ENCODE measurements at places on chromosomes 3 and 15. TPM values are rescaled to one million over a fixed set of nuclear protein-coding genes. Genes with fewer than 3 reads are reported as not detected.
A peak's percentile ranks its signal among the peaks of the same experiment; 100 is the strongest.

DNA sequence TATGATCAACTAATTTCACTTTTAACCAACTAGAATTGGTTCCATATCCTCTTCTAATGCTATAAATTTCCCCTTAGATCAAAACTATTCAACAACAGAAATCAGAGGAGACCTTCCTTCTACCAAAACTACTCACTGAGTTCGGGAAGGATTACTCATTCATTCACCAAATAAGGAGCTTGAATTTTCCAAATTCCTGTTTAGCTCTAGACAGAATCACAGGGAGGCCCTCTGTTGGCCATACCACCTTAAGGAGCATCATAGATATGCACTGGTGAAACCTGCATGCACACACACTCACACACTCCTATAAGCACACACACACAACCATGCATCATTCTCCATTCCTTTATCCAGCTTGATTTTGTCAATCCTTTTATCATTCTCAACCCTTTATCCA, 49.0 kb downstream of the SUCLG2 start:
- DNase-seq: peak; percentile 86

- DNase-seq: no peak
Measured at GRCh38 chr15:90241343-90242192, 7.6 kb downstream of the GDPGP1 start.

- no peak for DNase-seq
Measured at GRCh38 chr3:190414297-190414696, 26.3 kb downstream of the CLDN16 start.

GRCh38 chr3:145177828-145178227, 983.2 kb downstream of the PLOD2 start:
- no peak for DNase-seq

DNA sequence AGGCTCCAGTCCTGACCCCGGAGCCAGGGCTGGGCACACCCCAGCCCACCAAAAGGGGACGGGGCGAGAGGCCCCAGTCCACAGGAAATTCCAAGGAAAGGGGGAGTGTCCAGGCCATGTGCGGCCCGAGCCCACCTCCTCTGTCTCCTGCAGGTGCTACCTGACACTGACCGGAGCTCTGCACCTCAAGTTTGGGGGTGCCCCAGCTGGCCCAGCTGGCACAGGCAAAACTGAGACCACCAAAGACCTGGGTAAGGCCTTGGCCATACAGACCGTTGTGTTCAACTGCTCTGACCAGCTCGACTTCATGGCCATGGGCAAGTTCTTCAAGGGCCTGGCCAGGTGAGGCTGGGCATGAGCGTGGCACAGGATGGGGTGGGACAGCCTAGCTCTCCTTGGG, 44.9 kb downstream of the DNAH1 start:
- no peak for DNase-seq

The MFAP1 gene
- 33.1 TPM for polyA plus RNA-seq

The SEMA3F gene
- polyA plus RNA-seq: 0.54 TPM

GRCh38 chr3:7847021-7847420, 654.6 kb upstream of the LMCD1 start:
- DNase-seq: no peak

- DNase-seq: no peak
Measured at GRCh38 chr3:177080122-177080521, 117.2 kb downstream of the TBL1XR1 start.

The CALML4 gene
- polyA plus RNA-seq: 0.54 TPM

- DNase-seq: no peak
Measured at GRCh38 chr15:41241221-41241964, 10.3 kb downstream of the CHP1 start.

DNA sequence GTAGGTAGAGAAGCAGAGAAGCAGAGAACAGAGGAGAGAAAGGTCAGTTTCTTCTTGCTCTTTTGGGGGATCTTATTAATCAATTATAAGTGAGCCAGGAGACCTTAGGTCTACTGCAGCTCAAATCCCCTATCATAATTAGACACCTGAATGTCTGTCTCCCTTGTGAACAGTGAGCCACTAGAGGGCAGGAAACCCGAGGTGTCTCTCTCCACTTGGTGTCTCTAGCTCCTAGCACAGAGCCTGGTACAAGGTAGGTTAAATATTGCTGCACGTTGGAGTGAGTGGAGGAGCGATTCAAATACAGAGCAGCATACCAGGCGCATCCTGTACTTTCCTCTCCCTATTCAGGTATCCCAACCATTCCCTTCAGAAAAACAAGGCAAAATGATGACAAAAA, 2.0 kb upstream of the ST8SIA2 start:
- peak; percentile 44 for DNase-seq

DNA sequence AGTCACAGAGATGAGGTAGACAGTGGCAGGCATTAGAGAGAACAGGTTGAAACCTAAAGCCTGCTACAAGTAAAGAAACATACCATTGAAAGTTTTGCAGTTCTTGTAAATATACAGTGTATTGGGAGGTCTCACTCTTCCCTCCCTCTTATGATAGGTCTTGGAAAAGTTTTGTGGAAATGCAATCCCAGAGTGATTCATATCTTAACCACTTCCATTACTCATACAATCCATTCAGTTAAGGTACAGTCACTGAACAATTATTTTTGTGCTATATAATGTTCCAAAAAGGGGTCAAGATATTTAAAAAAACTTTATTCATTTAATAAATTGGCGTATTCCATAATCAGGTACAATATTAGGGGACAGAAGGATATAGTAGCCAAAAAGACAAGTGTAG, 737.7 kb upstream of the ALCAM start:
- DNase-seq: peak; percentile 86

GRCh38 chr3:51382947-51383578, 2.0 kb upstream of the MANF start:
- no peak for DNase-seq

All from GM23248 (cell line).